ENCODE measurements at places on chromosomes 7 and 10.
A peak's percentile ranks its signal among the peaks of the same experiment; 100 is the strongest.

GRCh38 chr10:132707121-132707775, 78.7 kb downstream of the NKX6-2 start:
- DNase-seq, result no peak

DNA sequence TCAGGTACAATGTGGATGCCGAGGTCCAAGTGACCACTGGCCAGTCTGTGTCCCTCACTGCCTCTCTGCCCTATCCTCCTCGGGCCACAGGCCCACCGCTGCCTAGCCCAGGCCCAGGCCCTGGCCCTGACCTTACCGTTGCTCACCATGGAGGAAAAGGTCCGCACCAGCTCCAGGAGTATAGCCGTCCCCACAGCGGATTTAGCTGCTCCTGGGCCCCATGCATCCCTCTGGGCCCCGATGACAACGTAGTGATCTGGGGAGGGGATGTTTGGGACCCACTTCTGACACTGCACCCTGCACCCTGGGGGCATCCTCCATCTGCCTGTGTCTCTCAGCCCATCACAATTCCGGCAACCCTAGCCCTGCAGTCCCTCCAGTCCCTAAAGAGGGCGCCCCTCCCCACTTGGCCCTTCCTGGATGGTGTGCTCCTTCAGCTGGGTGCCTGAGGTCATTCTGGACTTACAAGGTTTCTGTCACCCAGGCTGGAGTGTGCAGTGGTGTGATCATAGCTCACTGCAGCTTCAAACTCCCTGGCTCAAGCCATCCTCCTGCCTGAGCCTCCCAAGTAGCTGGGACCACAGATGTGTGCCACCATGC, 12.1 kb downstream of the TFR2 start:
- peak; percentile 90 for DNase-seq

GRCh38 chr7:129009437-129009836, 45.5 kb downstream of the TNPO3 start:
- DNase-seq, result no peak

DNA sequence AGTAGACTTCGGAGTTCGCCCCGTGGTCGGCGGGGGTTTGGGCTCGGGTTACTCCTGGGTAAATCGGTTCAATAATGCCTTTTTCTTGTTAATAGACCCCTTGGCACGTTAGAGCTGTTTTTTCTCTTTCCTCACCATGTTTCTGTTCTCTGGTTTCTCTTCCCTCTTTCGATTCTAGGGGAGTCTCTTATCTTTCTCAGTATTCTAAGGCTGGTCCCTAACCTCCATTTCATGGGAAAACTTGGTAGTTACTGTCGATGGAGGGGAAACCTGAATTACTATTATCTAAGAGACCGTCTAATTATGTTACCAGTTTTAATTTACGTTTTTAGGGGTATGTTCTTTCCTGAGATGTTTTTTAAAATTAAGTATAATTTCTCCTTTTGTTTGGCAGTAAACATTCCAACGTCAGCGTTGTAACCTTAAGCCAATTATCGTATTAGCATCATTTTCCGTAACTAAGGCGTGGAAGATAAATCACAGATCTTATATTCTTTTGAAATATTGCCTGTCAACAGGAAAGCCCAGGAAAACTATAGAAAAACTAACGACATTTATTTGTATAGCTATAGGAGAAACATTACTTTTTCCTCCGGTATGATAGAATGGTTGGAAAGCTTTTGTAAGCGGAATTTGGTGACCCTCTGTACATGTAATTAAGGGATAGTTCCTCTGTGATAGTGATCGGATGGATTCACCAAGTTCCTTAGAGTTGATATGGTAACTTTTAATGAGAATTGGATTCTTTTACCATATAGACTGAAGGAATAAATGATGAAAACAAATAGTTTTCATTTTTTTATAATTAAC, 847 bp downstream of the BTAF1 start:
- peak; percentile 62 for DNase-seq

DNA sequence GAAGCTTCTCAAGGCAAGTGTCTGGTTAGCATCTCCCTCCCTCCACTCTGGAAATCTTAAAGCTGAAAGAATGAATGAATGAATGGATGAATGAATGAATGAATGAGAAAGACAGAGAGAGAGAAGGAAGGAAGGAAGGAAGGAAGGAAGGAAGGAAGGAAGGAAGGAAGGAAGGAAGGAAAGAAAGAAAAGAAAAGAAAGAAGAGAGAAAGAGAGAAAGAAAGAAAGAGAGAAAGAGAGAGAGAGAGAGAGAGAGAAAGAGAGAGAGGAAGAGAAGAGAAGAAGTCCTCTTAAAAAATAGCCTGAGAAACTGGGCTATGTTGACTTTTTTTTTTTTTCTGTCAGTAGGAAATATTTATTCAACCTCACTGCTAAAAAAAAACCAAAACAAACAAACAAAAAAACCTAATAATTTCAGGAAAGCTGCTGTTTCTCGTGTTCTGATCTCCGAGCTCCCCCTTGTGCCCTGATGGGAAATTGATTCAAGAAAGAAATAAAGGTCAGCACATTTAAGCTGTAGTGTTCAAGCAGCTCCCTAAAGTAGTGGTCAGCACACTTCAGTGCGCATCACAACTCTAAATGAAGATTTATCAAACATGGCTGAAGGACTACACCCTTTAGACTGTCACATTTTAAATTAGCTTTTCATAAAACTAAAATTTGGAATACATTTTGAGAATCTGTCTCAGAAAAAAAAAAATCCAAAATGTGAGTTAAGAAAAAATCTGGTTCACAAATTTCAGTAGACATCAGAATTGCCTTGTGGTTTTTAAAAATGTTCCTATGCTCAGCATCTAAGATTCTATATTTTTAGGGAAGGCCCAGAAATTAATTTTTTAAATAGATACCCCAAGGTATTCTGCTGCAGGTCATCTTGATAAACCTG, 154.3 kb downstream of the ELAPOR2 start:
- peak; percentile 67 for DNase-seq

DNA sequence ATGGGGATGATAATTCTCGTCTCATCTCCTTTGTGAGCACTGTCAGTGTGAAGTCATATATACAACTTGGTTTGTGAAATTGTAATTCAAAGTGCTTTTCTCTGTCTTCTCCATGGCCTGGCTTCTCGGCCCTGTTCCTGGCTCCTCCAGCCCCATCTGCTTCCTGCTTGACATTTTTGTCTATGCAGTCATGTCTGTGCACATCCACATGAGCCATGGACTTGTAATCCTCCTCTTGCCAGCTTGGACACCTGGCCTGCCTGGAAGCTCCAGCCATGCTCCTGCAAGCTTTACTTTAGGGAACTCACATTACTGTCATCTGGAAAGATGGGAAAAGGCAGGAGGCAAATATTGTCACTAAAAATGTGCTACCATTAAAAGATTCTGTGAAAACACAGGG, 576.0 kb upstream of the DPP6 start:
- DNase-seq, result no peak

- DNase-seq, result no peak
These were observed 407.5 kb upstream of the RNF32 start for GRCh38 chr7:156232931-156233705.

DNA sequence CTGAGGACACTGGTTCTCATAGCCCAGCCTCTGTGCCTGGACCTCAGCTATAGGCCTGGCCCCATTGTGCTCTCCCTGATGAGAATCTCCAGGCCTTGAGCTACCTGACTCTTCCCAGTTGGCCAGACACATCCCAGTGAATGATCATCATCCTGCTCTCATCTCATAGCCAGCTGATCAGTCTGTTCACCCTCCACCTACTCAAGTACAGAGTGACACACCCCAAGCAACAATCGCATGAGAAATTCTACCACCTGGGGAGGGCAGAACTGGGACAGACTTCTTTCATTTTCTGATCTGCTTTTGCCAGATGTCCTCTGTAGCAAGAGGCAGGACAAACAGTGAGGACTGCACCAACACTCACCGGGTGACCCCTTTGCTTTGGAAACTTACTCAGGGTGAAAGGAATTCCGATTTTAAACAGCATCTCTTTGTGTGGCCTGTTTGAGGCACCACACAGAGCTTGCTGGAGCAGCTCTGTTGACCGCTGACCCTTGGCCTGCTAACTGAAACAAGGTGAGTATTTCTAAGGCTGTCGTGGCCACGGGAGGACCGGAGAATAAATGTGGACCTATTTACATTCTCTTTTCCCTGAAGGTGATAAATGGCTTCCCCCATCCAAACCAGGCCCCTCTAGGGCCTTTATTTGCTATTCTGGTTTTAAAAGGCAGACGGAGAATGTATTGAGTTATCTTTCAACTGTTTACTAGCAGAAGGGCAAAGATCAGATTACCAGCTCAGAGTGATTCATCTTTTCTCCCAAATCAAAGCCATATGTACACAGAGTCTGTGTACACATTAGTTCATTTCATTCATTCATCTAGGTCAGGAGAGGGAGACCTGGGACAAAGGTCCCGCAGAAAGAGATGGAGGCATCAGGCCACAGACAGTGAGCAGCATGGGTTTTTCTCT, 181.4 kb upstream of the TNS3 start:
- DNase-seq, result no peak

DNA sequence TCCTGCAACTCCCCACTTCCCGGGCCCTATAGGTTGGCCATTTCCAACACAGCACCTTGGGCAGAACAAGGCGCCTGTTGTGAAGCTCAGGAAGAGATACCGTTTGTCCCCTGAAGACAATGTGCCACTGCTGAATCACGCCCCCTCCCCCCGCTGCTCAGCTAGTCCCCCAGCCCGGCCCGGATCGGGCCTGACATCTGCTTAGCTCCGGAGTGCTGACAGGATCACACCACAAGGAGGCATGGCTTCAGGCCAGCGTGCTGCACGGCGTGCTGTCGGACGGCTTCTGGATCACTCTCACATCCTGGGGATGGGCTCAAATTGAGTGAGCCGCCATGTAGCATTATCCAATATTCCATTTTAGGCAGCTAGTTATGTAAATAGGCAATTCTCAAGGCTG, 62.1 kb upstream of the EFCAB10 start:
- peak; percentile 90 for DNase-seq

- DNase-seq, result no peak
These were observed 28.9 kb upstream of the EZH2 start for GRCh38 chr7:148912758-148913541.

- DNase-seq, result peak; percentile 98
These were observed at the start of gene ZNF503 for GRCh38 chr10:75401569-75402485. Gene ZNF503 (minus strand): TSS chr10:75401764. CDS start chr10:75401419, 345 bp downstream.

GRCh38 chr10:111015181-111015580, 61.6 kb upstream of the ADRA2A start:
- DNase-seq, result no peak

GRCh38 chr10:42916974-42917373, 134.4 kb downstream of the BMS1 start:
- no peak for DNase-seq

DNA sequence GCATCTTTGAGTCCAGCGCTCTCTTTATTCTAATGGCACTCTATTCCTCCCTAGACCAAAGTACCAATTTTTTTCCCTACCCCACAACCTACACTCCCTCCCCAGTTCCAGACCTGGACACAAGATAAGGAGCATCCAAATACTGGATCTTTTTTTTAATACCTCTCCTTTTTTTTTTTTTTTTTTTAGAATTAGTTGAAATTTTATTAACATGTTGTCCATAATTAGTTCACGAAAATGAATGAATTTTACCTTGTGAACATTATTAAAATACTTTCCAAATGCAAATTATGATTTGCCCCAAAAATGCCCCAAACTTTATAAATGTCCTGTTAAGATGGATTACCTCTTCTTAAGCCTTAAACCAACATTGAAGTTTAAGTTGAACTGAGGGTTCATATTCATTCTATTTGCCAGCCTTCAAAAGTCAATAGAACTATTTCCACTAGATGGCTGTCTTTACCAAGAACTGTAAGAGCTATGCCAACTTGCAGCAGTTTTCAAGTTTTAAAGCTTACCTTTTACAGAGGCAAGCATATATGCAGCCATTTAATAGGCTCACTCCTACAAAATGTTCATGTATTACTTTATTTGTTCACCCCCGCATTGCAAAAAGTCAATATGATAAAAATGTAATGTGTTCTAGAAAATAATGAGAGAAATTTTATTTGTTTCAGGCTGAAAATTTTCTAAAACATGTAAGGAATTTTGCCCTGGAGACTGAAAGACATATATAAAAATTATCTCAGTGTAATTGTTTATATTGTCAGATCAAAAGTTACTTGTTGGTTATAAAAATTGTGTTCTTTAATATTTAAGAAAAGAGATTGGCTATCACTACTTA, 39.7 kb upstream of the TNKS2 start:
- DNase-seq, result peak; percentile 84

DNA sequence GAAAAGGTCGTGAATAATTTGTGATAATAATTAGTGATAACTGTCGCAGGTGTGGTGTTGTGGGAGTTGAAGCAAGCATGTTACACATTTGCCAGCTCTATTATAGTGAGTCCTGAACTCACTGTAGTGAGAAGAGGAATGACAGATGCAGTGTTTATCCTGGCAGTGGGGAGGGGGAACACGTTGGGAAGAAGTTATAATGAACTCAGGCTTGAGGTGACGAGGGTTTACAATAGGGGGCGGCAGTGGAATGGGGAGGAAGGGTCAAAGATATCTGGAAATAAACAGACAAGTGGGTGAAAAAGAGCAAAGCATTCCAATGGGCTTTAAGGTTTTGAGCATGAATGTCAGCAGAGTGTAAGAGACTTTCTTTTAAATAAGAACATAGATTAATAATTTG, 49.6 kb downstream of the ITPRID1 start:
- peak; percentile 29 for DNase-seq

DNA sequence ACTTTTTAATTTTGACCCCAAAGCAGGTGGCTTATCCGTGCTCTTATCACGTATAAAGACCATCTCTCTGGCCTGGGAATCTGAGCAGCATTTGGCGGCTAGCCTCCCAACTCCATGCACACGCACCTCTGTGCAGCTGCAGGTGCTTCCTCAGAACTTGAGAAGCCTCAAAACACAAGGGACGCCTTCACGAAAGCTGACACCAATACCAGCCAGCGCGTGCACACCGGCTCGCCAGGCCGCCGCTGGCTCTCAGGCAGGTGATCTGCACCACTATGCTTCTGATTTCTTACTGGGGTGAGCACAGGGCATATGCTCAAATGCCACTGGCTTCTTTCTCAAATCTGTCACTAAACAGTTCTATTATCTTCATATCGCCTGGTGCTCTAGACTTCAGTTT, 145.0 kb downstream of the PARD3 start:
- DNase-seq, result peak; percentile 45

DNA sequence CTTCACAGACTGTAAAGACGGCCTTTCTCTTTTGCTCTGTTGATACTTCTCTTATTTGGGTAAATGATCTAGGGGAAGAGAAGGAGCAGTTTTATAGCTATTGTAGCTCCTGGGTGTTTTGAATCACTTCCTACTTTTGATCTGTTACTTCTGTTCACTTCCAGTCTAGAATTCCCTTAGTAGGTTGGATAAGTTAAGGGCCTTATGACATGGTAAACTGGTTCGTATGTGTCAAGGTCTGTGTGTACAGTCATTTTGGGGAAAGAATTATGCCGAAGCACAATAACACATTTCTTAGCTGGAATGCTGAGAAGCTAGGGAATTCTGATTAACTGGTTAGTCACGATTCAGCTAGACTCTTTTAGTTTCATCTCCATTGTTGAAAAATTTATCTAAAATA, 8.1 kb downstream of the DENND10 start:
- no peak for DNase-seq

Measured in GM23338 (cell line).